Thyroid gland (tissue), 4 donors: ENCODE measurements at places on chromosomes 4 and X. TPM values are rescaled to one million over a fixed set of nuclear protein-coding genes. Genes with fewer than 3 reads are reported as not detected.

DNA sequence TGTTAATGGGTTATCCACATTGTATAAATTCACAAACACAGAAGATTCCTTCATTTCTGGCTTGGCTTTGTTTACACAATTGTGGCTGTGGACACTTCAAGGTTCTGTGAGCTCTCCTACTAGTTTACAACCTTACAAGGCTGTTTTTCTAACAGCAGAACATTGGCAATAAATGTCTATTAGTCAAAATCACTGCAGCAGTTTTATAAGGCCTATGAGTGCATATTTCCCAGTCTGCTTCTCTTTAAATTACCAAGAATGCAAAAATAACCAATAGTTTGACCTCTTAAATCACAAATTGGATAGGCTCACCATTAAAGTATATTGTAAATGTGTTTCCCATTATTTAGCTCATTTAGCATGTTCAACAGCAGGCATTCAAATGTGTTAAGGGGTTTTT is 239.2 kb downstream of the DKK2 start:
- H3K4me3 ChIP-seq, result no peak overlapping the region
- H3K4me1 ChIP-seq, result no peaks in the 10 kb centered on the region
- DNase-seq, result no peak
- no peaks in the 10 kb centered on the region for H3K36me3 ChIP-seq
- no peak overlapping the region for H3K27ac ChIP-seq

GRCh38 chr4:185536411-185536709 is 1.1 kb upstream of the PDLIM3 start:
- peaks cover 6% of the 10 kb centered on the region for H3K4me1 ChIP-seq
- no peak overlapping the region for H3K27ac ChIP-seq
- peak; percentile 55 for DNase-seq
- no peaks in the 10 kb centered on the region for H3K27me3 ChIP-seq
- H3K36me3 ChIP-seq, result no peaks in the 10 kb centered on the region
- H3K4me3 ChIP-seq, result no peak overlapping the region

GRCh38 chrX:68132749-68133148 is 300.5 kb downstream of the OPHN1 start:
- H3K4me1 ChIP-seq, result peaks cover 4% of the 10 kb centered on the region
- no peak for DNase-seq
- no peak overlapping the region for H3K4me3 ChIP-seq
- H3K27me3 ChIP-seq, result no peaks in the 10 kb centered on the region
- no peaks in the 10 kb centered on the region for H3K36me3 ChIP-seq
- no peak overlapping the region for H3K27ac ChIP-seq

- no peak for DNase-seq
- H3K4me1 ChIP-seq, result no peaks in the 10 kb centered on the region
- no peak overlapping the region for H3K27ac ChIP-seq
- no peak overlapping the region for H3K4me3 ChIP-seq
- H3K36me3 ChIP-seq, result no peaks in the 10 kb centered on the region
- no peaks in the 10 kb centered on the region for H3K27me3 ChIP-seq
Measured at GRCh38 chr4:74014332-74014731, 15.9 kb upstream of the CXCL5 start.

GRCh38 chr4:108227923-108228322 is 59.2 kb upstream of the LEF1 start:
- H3K27me3 ChIP-seq, result no peaks in the 10 kb centered on the region
- H3K4me3 ChIP-seq, result no peak overlapping the region
- H3K36me3 ChIP-seq, result no peaks in the 10 kb centered on the region

DNA sequence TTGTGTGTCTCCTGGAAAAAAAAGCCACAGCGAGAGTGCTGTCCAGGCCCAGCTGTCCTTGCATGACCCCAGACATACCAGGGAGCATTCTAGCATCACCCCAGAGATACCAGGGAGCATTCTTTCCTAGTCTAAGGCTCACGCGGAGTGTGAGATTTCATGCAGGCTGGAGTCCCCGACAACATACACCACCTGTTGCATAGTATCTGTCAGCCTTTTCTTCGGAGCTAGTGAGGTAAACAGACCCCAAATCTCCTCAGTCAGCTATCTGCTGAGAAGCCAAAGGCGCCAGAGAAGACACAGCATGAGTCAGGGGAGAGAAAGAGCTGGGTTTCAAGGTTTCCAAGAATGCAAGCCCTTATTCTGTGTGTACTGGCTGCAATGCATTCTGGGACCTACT is 23.1 kb upstream of the ZXDA start:
- no peaks in the 10 kb centered on the region for H3K36me3 ChIP-seq
- DNase-seq, result no peak
- no peaks in the 10 kb centered on the region for H3K4me1 ChIP-seq
- H3K27ac ChIP-seq, result no peak overlapping the region

DNA sequence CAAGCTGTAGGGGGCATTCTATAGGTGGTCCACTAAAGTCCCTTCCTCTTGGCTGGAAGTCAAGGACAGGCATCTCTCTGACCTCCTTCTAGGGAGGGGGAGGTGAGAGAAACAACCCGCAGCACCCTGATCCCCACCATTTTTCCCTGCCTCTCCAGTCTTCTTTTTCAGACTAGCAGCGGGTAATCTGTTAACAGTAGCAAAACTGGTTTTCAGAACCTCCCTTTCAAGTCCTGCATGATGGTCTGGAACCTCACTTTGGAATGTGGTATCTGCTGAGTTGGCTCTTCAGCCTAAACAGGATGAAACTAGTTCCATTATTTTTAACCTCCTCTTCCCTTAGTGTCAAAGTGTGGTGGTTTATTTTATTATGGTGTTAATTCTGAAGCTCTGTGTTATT is 196.0 kb downstream of the NWD2 start:
- no peaks in the 10 kb centered on the region for H3K36me3 ChIP-seq
- no peak overlapping the region for H3K27ac ChIP-seq
- H3K4me1 ChIP-seq, result no peaks in the 10 kb centered on the region
- no peak for DNase-seq
- no peaks in the 10 kb centered on the region for H3K27me3 ChIP-seq

- DNase-seq, result no peak
- H3K4me1 ChIP-seq, result no peaks in the 10 kb centered on the region
- no peak overlapping the region for H3K4me3 ChIP-seq
- H3K27ac ChIP-seq, result no peak overlapping the region
- no peaks in the 10 kb centered on the region for H3K36me3 ChIP-seq
Measured at GRCh38 chr4:80006935-80007744, 65.9 kb downstream of the ANTXR2 start.

DNA sequence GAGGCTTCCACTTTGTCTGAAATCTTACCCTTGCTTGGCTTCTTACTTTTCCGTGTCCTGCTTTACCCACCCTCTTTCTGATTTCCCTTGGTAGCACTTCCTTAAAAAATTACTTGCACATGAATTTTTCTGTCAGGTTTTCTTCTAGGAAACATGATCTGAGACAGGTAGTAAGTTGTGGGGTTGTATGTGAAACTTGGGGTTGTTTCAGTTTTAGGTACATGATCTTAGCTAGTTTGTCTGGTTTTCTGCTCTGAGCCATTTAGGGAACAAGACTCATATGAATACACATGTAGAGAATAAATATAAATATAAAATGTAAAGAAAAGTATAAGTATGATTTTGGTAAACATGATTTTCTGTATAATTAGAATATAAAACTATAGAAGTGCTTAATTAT is 17.4 kb upstream of the ARMCX2 start:
- H3K4me1 ChIP-seq, result peaks cover 3% of the 10 kb centered on the region
- H3K36me3 ChIP-seq, result no peaks in the 10 kb centered on the region
- H3K4me3 ChIP-seq, result no peak overlapping the region
- no peaks in the 10 kb centered on the region for H3K27me3 ChIP-seq

DNA sequence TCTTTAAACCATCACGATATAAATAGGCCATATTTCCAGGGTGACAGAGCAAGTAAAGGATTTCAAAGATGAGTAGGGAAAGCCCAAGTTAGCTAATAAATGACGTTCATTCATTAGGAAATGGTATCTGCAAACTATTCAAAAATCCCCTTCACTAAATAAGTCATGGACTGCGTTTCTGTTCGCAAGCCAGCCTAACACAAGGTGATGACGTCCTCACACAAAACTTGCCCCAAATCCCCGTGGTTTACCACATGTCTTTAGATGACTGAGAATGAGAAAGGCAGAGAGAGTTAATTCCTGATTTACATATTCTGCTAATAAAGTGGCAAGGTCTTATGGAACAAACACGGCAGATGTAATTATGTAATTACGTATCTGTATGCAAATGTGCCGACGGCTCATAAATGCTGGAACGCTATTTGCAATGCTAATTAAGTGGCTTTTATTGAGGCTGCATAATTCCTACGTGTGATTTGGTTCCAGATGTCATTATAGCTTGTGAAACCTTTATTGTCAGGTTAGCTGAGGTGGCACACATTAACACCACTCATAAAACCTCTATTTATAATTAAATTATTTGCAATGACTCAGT is 437.7 kb upstream of the FRG1 start:
- no peaks in the 10 kb centered on the region for H3K36me3 ChIP-seq
- DNase-seq, result no peak
- H3K4me1 ChIP-seq, result no peaks in the 10 kb centered on the region
- H3K27me3 ChIP-seq, result no peaks in the 10 kb centered on the region
- H3K27ac ChIP-seq, result no peak overlapping the region

DNA sequence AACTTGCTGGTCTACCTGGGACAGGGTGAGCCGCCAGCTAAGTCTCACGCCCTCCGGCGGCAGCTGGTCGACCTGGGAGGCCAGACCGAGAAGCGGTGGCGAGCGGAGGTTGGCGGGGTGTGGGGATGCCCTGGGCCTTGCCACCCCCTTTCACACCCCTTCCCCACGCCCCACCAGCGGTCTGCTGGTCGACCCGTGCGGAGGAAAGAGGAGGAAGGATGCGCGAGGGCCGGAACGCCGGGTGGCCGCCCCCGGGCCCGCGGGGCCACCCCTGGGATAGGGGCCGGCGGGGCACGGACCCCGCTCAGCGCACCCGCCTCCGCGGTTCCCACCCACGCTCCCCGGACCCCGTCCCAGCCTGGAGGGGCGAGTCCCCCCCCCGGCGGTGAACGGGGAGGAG is 28.3 kb upstream of the DCAF12L1 start:
- H3K4me1 ChIP-seq, result no peaks in the 10 kb centered on the region
- H3K27ac ChIP-seq, result no peak overlapping the region
- DNase-seq, result no peak
- H3K27me3 ChIP-seq, result no peaks in the 10 kb centered on the region

DNA sequence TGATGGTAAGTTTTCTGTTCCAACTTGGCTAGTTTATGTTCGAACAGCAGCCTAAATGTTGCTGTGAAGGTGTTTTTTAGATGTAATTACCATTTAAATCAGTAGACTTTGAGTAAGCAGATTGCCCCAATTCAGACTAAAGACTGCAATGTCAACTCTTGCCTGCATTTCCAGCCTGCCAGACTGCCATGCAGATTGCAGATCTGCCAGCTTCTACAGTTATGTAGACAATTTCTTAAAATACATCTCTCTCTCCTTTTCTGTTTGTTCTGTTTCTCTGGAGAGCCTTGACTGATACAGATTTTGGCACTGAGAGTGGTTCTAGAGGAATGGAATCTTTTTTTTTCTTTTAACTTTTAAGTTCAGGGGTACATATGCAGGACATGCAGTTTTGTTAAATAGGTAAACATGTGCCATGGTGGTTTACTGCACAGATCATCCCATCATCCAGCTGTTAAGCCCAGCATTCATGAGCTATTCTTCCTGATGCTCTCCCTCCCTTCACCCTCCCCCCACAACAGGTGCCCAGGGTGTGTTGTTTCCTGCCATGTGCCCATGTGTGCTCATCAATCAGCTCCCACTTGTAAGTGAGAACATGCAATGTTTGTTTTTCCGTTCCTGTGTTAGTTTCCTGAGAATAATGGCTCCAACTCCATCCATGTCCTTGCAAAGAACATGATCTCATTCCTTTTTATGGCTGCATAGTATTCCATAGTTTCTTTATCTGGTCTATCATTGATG is 227.8 kb downstream of the CPE start:
- H3K4me3 ChIP-seq, result no peak overlapping the region
- no peaks in the 10 kb centered on the region for H3K36me3 ChIP-seq
- H3K4me1 ChIP-seq, result no peaks in the 10 kb centered on the region
- no peak for DNase-seq
- no peaks in the 10 kb centered on the region for H3K27me3 ChIP-seq

DNA sequence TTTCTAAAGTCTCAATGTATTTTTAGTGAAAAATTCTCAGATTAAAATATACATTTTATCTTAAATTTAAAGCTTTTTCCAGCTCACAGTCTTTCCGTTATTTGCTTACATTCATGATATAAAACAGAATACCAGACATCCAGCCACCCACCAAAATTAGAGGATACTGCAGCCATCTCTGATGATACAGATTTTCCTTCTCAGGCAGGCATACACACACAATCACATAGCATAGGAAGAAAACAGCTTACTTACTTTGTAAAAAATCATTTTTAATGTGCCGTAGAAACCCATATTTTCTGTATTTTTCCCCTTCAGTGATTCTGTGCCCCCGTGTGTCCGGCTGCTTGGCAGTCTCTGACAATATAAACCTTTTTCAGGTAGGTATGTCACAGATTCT is 183.7 kb downstream of the FBXW7 start:
- H3K36me3 ChIP-seq, result no peaks in the 10 kb centered on the region
- H3K27me3 ChIP-seq, result no peaks in the 10 kb centered on the region
- peak overlapping the region; percentile 70 for H3K27ac ChIP-seq
- H3K4me3 ChIP-seq, result no peak overlapping the region
- no peak for DNase-seq

GRCh38 chr4:60729194-60729593 is 470.9 kb upstream of the ADGRL3 start:
- DNase-seq, result no peak
- no peaks in the 10 kb centered on the region for H3K27me3 ChIP-seq
- H3K4me3 ChIP-seq, result no peak overlapping the region
- H3K4me1 ChIP-seq, result no peaks in the 10 kb centered on the region
- H3K36me3 ChIP-seq, result no peaks in the 10 kb centered on the region
- H3K27ac ChIP-seq, result no peak overlapping the region

GRCh38 chr4:103097112-103097511 is 2.5 kb downstream of the BDH2 start:
- peaks cover 17% of the 10 kb centered on the region for H3K4me1 ChIP-seq
- H3K36me3 ChIP-seq, result no peaks in the 10 kb centered on the region
- no peak overlapping the region for H3K27ac ChIP-seq
- H3K27me3 ChIP-seq, result no peaks in the 10 kb centered on the region

GRCh38 chr4:126028876-126029275 is 714.1 kb downstream of the FAT4 start:
- peaks cover 3% of the 10 kb centered on the region for H3K4me1 ChIP-seq
- H3K36me3 ChIP-seq, result no peaks in the 10 kb centered on the region
- no peak for DNase-seq
- H3K4me3 ChIP-seq, result no peak overlapping the region
- no peaks in the 10 kb centered on the region for H3K27me3 ChIP-seq

DNA sequence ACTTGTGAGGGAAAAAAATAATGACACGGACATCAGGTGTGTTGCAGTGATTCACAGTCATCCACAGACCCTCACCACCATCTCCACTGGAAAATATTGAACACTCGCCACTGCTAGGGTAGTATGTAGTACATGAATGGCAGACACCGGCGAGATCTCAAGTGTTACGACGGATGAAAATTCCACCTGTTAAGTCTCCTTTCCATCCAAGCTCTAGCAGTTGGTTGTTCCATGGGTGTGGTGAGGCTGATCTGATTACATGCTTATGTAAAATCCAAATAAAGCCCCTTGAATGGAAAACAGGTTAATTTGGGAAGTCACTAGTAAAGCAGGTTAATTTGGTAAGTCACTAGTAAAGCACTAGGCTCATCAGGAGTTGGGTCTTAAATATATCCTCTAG is 1.1 kb upstream of the ARMCX4 start:
- H3K36me3 ChIP-seq, result no peaks in the 10 kb centered on the region
- no peak overlapping the region for H3K27ac ChIP-seq
- no peak overlapping the region for H3K4me3 ChIP-seq
- DNase-seq, result no peak
- no peaks in the 10 kb centered on the region for H3K4me1 ChIP-seq
- H3K27me3 ChIP-seq, result no peaks in the 10 kb centered on the region

The GPC4 gene
- total RNA-seq, result 8.5 TPM

The PAGE2 gene
- total RNA-seq, result not detected

The RAB9B gene
- total RNA-seq, result 1.9 TPM

The LONRF3 gene
- 53.3 TPM for total RNA-seq

The DAPP1 gene
- 0.38 TPM for total RNA-seq

The DHX15 gene
- 139 TPM for total RNA-seq

The OTUD5 gene
- 33.9 TPM for total RNA-seq

The TEX13C gene
- total RNA-seq, result not detected
